ENCODE measurements at places on chromosomes 1 and 21.

- no peak for DNase-seq
Measured at GRCh38 chr21:42308914-42309752, 6.1 kb downstream of the TFF3 start.

DNA sequence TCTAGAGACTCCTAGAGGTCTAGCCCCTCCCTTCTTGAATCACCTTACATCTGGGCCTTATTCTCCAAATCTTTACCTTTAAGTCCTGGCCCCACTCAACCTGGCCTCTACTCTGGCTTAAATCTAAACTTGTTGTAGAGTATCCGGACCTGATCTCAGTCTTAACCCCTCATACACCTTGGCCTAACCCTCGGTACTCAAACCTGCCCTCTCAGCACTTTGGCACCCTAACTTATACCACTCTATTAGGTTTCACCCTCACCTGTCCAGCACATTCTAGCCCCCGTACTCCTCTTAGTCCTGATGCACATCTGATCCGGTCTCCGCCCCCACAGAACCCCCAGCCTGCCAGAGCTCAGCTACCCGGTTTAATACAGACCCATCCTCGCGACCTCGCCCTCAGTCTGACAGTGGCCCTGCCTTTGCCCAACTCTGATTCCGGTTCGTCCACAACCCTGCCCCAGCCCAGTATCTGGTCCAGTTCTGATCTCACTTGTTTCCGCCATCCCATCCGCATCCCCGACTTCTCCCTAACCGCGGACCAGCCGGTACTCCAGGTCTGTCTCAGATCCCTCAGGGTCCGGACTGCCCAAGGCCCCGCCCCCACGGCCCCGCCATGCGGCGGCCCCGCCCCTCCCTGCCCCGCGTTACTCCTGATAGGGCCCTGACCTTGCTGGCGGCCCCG, 1.5 kb downstream of the TRIM62 start:
- no peak for DNase-seq

- no peak for DNase-seq
Measured at GRCh38 chr1:71393301-71393700, 312.5 kb upstream of the ZRANB2 start.

GRCh38 chr1:97366984-97367383, 553.9 kb downstream of the DPYD start:
- no peak for DNase-seq

DNA sequence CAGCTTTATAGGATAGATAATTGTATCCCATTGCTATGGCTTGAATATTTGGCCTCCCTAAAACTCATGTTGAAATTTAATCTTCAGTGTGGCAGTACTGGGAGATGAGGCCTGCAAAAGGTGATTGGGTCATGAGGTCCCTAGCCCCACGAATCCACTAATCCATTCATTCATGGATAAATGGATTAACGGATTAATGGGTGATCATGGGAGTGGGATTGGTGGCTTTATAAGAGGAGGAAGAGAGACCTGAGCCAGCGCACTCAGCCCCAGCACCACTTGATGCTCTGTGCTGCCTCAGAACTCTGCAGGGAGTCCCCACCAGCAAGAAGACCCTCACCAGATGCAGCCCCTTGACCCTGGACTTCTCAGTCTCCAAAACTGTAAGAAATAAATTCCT, 32.0 kb downstream of the S100A6 start:
- no peak for DNase-seq

Data from NCI-H1048 (cell line).